ENCODE measurements at places on chromosomes 13 and 19. TPM values are rescaled to one million over a fixed set of nuclear protein-coding genes. Genes with fewer than 3 reads are reported as not detected.
A peak's percentile ranks its signal among the peaks of the same experiment; 100 is the strongest.

The ZSCAN5C gene
- total RNA-seq: 0.38 TPM

The TEX26 gene
- total RNA-seq: 0.23 TPM

The MAP3K10 gene
- 18.0 TPM for total RNA-seq

The RYR1 gene
- total RNA-seq: 3.8 TPM

The C19orf85 gene
- total RNA-seq: 1.3 TPM

The FXYD5 gene
- total RNA-seq: 14.8 TPM

The DZIP1 gene
- total RNA-seq: 40.1 TPM

The PLPP2 gene
- 1.5 TPM for total RNA-seq

The NRTN gene
- 1.5 TPM for total RNA-seq

GRCh38 chr19:48837687-48838086 lies 1.4 kb upstream of the HSD17B14 start:
- no peak for ATAC-seq

DNA sequence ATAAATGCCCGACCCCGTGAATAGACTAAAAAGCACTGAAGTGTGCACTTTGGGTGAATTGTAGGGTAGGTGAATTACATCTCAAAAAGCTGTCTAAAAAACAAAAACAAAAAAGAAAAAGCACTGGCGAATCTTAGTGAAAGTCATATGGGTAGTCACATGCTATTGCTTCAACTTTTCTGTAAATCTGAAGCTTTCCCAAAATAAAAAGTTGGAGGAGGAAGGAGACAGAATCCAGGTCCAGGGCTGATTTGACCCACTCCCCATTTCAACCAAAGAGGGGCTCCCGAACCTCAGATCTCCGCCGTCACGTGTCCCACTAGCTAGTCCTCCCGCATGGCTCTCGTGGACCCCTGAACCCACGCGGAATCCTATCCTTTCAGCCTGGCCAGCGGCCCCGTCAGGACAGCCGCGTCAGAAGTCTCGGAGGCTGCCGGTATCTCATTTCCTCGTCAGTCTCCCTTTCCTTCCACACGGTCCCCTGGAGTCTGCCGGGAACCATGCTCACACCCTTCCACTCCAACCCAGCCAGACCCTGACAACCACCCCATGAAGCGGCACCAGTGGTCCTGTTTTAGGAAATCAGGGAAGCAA lies 6.1 kb downstream of the PPP1R12C start:
- no peak for ATAC-seq

- peak; percentile 69 for ATAC-seq
Observed at GRCh38 chr13:71374471-71375049, 492.4 kb downstream of the DACH1 start.

- peak; percentile 94 for ATAC-seq
Observed at GRCh38 chr13:94825507-94825906, 113.2 kb upstream of the SOX21 start.

DNA sequence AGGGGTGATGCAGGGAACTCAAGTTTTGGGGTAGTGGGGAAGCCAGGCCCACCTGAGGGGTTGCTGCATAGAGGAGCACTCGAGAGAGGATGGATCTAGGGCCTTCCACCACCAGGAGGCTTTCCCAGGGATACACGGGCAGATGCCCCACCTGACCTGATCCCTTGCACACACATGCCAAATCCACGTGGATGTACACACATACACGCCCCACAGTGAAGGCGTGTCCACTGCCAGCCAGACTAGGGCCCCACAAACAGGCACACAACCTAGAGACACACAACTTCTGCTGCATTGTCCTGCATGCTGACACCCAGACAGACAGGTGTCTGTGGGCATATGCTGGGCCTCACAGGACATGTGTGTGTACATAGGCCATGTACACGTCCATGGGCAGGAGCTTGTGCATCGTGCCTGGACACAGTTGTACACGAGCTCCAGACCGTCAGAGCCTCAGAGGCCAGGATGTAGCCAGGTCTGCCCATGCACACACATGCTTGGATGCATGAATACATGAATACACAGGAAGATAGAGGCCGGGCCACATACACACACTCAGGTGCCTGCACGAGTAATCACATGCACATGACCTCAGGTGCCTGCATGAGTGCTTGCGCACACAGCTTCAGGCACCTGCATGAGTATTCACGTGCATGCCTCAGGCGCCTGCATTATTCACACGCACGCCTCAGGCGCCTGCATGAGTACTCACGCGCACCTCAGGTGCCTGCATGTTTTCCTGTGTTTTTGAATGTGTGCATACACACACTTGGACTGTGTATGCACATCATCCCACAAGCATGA lies 8.9 kb downstream of the CCDC97 start:
- no peak for ATAC-seq

DNA sequence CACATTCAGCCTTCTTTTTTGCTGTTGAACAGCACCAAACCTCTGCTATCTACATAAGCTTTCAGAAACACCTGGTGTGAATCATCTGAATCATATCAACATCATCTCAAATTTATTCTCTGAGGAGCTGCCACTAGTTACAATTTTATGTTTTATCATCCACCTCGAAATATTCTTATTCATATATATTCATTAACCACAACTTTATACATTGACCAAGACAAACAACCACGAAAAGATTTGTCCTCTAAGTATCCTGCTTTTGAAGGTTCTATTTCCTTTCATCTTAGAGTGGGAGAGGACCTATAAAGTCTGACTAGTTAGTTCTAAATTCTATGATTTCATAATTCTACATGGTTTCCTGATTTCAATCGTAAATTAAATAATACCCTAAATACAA lies 18.9 kb downstream of the ESD start:
- no peak for ATAC-seq

- peak; percentile 98 for ATAC-seq
Observed at GRCh38 chr19:11355160-11356073, at the start of gene PLPPR2. TSS of gene PLPPR2 (plus strand) at chr19:11355432. CDS start at chr19:11357674, 2,242 bp downstream.

DNA sequence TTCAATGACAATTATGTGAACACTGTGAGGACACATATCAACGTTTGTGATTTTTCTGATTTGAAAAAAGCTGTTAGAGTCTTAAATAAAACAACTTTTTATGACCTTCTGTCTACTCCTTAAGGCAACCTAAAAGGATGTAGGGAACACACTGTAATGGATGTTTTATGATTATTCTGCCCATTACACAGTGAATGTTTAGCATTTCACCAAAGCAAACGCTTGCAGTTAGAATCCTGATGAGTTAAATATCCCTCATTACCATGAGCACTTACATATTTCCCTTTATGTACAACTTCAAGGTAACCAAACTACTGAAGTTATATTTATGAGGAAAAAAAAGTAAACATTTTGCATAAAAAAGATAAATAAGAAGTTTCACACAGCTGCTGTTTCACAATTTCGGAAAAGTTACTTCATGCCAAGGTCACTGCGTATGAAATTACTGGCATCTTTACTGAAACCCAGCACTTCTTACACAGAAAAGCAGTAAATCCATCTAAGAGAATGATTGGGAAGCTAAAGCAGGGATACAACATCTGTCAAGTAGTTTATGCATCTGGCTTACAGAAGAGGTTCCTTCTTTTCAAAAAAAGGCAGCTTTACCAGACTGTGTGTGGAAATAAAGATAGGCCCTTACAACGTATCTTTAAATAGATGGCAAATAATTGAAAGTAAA lies 733.7 kb upstream of the ATXN8OS start:
- ATAC-seq: no peak

- no peak for ATAC-seq
Observed at GRCh38 chr19:29715701-29716581, 880 bp upstream of the C19orf12 start.

GRCh38 chr13:41162151-41162550 lies 29.5 kb upstream of the KBTBD6 start:
- ATAC-seq: no peak

DNA sequence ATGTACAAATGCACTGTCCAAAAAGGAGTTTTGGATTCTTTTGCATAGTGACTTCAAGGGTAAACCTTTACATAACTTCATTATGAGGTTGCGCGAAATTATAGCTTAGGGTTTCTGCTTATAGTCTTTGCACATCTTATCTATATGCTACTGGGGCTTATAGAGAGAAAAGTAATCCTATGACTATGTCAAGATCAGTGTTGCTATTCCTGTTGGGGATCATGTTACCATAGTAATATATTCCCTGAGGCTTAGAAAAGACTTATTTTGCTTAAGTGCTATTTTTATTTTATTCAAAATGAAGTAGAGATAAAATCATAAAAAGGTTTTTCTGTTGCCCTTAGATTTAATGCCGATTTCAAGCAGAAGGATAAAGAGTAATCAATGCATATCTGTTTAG lies 14.7 kb upstream of the POSTN start:
- ATAC-seq: peak; percentile 49

GRCh38 chr13:110268061-110268460 lies 38.9 kb downstream of the COL4A1 start:
- ATAC-seq: no peak

GRCh38 chr19:58279042-58279924 lies 528 bp downstream of the ZNF8 start:
- ATAC-seq: peak; percentile 74

DNA sequence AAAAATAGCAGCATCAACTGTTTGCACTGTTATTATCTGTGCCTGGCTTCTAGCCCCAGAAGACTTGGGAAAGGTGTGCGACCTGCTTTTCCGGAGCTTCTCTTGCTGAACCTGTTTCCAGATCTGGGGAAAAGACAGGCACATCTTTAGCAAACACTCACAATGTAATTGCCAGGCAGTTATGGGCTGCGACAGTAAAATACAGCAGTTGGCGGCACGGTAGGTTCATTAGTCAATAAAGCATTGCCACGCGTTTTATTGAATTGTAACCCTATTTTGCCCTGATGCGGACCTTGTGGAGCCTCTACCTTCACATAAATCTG lies 223.7 kb upstream of the TSHZ3 start:
- peak; percentile 70 for ATAC-seq

DNA sequence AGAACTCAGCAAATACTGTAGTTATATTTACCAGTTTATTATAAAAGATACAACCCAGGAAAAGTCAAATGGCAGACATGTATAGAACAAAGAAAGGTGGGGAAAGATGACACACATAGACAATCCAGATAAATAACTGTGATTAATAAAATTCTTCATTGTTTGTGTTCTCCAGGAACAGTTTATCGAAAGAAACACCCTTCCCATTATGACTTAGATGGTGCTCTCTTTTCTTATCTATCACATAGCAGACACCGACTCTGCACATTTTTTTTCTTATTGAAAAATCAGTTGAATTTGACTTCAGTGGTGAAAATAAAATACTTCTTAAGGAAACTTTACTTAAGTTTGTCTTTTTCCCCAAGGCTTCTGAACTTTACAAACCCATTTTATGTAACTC lies 6.2 kb downstream of the ZNF708 start:
- ATAC-seq: no peak

DNA sequence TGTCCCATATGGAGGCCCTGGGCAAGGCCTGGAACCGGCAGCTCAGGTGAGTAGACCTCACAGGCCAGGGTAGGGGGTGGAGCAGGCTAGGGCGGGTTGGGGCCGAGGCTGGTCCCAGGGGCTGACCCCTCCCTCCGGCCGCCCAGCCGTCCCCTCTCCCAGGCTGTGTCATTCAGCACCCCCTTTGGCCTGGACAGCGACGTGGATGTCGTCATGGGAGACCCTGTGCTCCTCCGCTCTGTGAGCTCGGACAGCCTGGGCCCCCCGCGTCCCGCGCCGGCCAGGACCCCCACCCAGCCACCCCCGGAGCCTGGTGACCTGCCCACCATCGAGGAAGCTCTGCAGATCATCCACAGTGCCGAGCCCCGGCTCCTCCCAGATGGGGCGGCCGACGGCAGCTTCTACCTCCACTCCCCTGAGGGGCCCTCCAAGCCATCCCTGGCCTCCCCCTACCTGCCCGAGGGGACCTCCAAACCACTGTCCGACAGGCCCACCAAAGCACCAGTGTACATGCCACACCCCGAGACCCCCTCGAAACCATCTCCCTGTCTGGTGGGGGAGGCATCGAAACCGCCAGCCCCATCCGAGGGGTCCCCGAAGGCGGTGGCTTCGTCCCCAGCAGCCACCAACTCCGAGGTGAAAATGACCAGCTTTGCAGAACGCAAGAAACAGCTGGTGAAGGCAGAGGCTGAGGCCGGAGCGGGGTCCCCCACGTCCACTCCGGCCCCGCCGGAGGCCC lies 16.0 kb downstream of the CAMSAP3 start:
- peak; percentile 13 for ATAC-seq

Data from motor neuron (in vitro differentiated cells).